ENCODE measurements at places on chromosomes 2 and 18.
A peak's percentile ranks its signal among the peaks of the same experiment; 100 is the strongest.

DNA sequence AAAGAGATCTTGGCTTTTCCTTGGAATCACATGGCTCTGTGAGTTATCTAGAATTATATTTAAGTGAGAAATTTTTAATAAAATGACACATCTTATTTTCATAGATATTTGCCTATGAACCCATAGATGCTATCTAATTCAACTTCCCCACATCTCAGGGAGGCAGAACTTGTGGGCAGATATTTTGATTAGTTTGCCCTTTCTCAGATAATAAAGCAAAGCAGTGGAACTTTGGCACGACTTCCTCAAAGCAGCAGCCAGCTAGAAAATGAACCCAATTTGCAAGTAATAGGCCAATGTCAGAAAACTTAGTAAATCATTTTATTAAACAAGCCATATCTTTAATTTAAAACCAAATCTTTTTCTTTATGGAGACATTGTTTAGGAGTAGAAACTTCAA is 32.7 kb downstream of the RAB27B start:
- DNase-seq: no peak

DNA sequence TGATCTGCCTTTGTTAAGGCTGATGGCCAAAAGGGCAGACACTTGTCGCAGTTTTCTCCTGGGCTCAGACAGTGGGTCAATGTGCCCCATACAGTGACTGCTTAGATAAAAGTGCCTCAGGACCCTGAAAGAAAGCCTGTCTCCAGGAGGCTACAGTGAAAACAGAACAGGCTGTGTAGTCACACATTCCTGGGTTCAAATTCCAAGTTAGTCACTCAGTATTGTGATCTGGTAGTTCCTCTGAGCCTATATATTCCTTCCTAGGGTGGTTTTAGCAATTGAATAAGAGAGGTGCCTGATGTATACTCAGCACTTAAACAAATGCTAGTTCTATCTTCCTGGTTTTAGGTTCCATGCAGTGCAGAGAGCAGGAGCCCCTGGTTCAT is 54.4 kb downstream of the RPL37A start:
- DNase-seq: no peak

DNA sequence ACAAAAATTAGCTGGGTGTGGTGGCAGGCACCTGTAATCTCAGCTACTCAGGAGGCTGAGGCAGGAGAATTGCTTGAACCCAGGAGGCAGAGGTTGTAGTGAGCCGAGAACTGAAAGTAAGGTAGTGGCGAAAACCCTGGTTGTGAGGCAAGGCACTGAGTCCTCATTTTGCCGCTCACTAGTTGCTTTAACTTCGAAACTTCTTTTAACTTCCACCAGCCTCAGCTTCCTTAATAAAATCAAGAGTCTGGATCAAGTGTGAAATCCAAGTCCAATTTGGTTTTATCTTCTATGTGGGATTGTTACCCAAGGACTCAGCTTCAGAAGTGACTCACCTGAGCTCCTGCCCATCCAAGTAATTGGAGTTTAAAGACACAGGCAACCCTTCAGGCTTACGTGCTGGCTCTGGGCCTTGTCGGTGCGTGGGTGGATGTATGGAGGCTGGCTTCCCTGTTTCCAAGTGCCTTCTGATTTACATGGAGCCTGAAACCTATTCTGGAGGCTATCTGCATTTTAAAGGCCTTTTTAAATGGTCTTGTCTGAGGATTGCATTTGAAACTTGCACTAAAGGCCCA is 374.2 kb upstream of the ID2 start:
- DNase-seq: no peak

DNA sequence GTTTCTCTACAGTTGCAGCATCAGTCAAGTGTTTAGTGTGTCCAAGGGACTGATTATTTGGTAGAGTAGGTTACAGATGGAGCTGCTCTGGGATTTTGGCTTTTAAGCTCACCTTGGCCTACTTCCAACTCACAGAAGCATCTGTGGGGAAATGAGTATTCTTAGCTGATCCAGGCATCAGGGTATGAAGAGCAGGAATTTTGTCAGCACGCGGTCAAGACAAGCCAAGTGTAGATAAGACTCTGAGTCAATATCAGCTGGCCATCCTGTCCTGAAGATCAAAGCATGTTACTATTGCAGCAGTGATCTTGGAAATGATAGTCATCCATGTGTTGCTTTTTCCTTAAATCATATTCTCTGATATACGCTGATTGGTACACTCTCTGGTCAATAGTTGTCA is 24.4 kb downstream of the SERPINB4 start:
- DNase-seq: no peak

DNA sequence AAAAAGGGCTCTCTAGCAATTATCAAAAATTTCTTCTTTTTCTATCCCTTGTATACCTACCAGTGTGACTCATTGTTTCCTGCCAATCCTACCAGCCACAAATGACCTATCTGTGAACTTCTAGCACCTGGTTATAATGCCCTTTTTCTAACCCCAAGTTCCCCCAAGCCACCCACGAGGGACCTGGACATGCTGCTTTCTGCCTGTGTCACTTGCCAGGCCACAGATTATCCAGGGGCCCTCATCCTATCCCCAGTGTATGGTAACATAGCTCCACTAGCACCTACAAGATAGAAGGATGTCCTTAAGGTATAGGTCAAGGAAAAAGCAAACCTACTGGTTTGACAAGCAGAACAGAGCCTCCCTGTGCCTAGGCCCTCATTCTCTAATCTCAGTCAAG is 26.8 kb downstream of the AAK1 start:
- no peak for DNase-seq

DNA sequence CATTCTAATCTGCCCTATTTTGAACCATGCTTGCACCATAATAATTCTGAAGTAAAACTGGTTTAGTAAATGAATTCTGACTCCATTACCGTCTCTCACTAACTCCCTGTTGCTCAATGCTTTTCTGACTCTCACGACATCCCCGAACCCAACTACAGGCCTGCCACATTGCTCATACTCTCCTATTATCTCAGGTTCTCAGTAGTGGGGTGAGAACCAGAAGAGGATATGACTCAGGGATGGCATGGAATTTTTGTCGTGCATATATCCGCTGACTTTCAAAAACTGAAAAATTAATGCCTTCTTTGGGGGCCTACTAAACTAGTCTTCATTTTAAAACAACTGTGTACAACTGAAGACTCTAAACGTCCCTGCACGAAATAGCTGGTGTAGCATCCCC is 34.3 kb downstream of the NETO1 start:
- DNase-seq: no peak

- no peak for DNase-seq
These were observed 64.1 kb downstream of the BCL2 start for GRCh38 chr18:63255435-63255834.

- DNase-seq: no peak
These were observed 9.0 kb downstream of the NCKAP1 start for GRCh38 chr2:183029219-183029618.

GRCh38 chr18:31685097-31686082 is 1.0 kb upstream of the B4GALT6 start:
- DNase-seq: no peak

DNA sequence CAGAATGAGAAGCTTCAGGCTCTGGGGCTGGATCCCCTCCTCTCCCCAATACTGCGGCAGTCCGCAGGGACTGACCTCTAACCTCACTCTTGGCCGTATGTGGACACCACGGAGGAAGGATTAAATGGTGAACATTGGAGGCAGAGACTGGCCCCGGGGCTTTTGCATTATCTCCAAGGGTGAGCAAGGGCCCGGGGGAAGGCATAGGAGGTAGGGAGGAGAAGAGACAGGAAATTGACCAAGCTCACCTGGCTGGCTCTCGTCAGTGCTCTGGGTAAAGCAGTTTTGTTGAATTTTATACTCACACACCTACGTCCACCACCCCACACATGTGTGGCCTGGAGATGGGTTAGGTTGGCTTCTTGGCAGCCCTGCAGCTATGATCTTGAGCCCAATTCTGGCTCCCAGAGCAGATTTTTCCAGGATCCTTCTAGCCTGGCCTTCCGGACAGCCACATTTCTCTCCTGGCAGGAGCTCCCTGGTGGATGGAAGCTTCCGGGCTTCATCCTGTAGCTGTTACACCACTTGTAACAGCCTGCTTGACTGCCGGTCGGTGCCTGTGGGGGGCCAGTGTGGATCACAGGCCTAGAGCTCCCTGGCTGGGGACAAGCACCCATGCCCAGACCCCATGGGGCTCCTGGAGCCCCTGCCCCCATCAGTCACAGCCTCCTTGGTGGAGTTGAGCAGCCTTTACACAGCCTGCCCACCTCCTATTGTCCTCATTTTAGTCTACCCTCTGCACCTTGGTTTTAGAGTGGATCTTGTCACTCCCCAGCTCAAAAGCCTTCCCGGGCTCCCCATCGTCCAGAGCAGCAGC is 7.6 kb downstream of the ITM2C start:
- no peak for DNase-seq

GRCh38 chr2:154813636-154814035 is 115.1 kb downstream of the KCNJ3 start:
- no peak for DNase-seq

- no peak for DNase-seq
These were observed 45.5 kb upstream of the SCN7A start for GRCh38 chr2:166539340-166540162.

- DNase-seq: no peak
These were observed 80.3 kb downstream of the SPP2 start for GRCh38 chr2:234130777-234131181.

DNA sequence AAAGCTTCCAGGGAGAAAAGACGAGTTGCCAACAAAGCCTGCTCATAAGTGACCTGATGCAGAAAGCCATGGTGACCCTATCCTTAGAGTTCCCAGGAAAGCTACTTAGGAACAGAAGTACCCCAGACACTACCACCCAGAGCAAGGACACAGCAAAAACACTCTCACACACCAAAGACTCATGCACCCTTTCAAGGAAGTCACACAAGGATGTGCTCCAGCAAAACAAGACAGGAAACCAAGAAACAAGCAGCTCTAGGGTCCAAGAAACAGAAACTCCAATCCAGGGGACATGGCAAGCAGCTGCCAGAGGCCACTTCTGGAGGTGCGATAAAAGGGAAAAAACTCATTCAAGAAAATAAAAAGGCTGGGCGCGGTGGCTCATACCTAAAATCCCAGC is 5.7 kb downstream of the KIF1A start:
- no peak for DNase-seq

DNA sequence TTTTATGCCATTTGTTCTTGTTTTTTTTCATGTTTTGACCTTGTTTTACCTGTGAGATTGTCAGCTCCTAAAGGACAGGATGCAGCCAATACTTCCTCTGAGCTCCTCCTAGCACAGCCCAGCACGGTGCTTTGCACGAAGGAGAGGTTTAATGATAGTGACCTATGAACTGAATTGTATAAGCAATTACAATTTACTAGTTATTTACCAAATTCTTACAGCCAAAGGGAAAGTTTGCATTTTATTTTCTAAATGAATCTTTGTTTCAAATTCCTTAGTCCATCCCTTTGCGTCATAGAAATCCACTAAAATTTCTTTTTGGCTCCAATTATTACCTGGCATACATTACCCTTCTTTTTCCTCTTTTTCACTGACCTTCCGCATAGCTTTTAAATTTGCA is 326.1 kb downstream of the TDRD15 start:
- no peak for DNase-seq

DNA sequence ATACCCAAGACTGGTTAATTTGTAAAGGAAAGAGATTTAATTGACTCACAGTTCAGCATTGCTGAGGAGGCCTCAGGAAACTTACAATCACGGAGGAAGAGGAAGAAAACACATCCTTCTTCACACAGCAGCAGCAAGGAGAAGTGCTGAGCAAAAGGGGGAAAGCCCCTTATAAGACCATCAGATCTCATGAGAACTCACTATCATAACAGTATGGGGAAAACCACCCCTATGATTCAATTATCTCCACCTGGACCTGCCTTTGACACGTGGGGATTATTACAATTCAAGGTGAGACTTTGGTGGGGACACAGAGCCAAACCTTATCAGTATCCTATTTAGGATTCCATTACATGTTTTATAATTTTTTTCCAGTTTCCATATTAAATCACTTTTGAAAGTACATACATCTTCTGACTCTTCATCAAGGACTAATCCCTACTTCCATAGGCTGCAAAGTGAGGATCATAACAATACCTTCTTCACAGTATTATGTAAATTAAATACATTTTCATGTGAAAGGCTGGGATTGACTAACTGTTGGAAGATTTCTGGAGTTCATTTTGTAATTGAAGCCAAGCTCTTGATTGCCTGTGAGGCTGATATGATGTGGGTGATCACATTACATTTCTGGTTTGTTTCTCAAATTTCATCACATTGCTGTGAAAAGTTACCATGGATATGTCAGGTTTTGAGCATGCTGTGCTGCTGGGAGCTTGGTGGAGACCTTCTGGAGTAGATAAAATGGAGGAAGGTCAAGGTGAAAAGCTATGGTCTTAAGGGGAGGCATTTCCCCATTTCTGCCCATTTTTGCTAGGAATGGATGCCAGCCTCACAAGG is 31.7 kb upstream of the CERS6 start:
- DNase-seq: no peak

GRCh38 chr2:171745806-171746205 is 58.5 kb downstream of the DYNC1I2 start:
- no peak for DNase-seq

DNA sequence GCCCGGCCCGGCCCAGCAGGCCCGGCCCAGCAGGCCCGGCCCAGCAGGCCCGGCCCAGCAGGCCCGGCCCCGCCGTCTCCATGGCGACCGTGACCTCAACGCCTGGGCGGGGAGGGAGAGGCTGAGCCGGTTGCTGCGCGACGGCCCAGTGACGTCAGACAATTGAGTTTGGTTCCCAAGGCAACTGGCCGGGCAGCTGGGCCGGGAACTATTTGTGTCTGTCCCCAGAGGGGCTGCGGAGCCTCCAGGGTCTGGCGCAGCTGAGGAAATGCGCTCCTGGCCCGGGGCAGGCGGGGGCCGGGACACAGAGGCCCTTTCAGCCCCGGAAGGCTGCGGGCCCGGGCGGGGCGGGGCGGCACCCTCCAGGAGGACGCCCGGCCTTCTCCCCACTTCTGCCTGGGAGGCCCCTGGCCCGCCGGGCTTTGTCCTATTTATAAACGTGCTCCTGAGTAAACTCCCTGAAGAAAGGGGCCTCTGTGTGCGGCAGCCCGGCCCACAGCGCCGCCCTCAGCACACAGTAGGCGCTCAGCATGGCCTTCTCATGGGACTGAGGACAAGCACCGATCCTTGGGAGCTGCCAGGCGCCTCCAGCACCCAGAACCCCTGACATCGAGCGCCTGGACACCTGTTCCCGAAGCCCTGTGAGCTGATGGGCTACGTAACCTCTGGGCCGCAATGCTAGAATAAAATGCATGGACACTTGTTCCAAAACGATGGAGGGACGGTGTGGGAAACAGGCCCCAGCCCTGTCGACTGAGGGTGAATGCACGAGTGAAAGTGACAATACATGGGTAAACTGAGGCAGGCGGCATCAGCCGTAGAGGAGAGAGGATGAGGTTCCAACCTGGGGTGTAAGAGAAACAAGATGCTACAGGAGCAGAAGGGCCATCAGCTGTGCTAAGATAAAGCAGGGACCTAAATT is 12.3 kb downstream of the TEX44 start:
- peak; percentile 69 for DNase-seq

GRCh38 chr18:79453816-79454735 is 58.3 kb downstream of the NFATC1 start:
- DNase-seq: no peak

DNA sequence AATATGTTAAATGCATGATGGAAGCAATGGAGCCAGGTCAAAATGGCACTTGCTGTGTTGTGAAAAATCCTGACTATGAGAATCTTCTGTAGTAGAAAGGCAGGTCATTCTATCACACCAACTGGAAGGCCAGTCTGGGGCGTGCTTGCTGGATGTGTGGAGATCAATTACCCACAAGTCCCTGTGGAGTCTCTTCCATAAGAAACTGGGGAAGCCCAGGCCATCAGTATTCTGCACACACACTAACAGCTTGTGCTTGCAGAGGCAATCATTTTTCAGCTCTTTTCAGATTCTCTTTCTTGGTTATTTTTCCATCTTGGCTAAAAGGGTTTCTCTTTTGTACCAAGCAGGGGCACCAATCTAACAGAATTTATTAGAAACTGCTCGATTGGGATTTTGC is 190.8 kb downstream of the SLC8A1 start:
- no peak for DNase-seq
